Effector memory CD8-positive, alpha-beta T cell (primary cell): ENCODE measurements at places on chromosomes 16 and 17.

- no peak for DNase-seq
Measured at GRCh38 chr17:76553178-76553908, 13.5 kb downstream of the PRCD start.

- no peak for DNase-seq
Measured at GRCh38 chr17:73641826-73642600, 2.2 kb downstream of the SDK2 start.

DNA sequence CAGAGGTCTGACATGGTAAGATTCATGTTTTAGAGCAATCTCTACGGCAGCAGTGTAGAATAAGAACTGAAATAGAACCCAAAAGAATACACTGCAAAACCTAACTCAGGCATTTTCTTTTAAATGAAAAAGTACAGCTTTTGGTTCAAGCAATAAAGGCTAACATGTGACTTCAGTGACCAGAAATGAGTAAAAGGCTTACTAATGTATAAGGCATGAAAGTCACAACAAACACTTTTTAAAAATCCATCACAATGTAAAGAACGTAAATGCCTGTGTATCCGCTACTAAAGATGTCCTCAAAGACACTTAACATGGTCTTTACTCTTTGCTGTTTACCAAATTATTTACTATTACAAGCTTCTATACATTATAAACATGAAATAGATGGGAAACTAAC lies 16.6 kb downstream of the KIAA0753 start:
- no peak for DNase-seq

DNA sequence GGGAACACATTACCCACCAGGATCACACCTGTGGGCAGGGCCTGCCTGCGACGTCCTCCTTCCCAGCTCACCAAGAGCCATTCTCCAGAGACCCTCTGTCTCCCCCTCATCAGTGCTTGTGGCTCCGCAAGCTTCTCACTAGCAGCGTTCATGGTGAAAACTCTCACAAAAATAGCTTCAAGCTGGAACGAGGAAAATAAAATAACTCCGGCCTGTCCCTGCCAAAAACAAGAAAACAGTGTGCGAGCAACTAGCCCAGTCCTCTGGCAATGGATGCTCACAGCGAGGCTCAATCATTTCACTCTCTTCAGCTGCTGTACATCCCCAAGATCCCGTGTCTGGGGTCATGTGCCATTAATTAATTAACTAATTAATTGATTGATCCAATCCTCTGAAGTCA lies 18.0 kb downstream of the SPACA3 start:
- no peak for DNase-seq

DNA sequence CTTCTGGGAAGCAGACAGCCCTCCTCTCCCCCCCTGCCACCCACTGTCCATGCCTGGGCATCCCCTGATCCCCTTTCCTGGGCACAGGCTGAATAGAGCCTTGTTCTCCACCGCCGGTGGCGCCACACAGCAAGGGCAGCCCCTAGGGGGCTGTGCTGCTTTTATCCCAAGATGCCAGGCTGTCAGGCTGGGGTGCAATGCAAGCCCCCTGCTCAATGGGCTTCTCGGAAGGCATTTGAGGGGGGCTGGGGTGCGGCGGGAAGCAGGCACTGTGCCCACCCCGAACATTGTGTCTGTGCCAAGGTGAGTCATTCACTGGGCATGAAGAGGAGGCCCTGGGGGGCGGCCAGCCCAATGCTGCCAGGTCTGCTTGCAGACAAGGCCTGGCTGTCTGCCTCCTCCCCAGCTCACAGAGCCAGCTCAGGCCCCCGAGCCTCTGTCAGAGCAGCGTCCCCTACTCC lies 1.5 kb upstream of the GFAP start:
- DNase-seq = no peak

DNA sequence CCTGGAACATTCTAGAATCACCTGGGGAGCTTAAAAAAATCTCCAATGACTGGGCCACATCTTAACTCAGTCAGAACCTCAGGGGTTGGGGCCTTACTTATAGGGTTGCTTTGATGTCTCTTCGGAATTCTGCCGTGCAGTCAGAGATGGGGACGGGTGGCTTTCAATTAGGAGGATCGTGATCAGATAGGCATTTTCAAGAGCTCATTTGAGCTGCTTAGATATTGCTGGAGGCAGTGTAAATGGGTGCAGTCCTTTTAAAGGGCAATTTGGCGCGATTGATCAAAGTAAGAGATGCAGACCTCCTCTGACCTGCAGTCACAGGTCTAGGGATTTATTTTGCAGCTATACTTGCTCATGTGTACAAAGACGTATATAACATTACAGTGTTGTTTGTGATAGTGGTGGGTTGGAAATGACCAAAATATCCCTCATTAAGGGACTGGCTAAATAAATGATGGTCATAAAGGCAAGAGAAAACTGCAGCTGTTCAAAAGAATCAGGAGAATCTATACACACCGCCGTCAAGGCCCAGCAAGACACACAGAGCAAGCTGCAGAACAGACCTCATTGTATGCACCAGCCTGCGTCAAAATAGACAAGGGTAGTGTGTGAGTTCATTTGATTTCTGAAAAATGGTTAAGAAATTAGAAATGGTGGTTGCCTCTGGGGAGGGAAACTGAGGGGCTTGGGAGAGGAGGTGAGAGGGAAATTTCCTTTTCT lies 6.3 kb upstream of the KCNG4 start:
- no peak for DNase-seq

GRCh38 chr16:2150418-2151187 lies 2.2 kb downstream of the RAB26 start:
- no peak for DNase-seq

- DNase-seq = no peak
Measured at GRCh38 chr16:5444189-5444588, 346.6 kb upstream of the EEF2KMT start.

DNA sequence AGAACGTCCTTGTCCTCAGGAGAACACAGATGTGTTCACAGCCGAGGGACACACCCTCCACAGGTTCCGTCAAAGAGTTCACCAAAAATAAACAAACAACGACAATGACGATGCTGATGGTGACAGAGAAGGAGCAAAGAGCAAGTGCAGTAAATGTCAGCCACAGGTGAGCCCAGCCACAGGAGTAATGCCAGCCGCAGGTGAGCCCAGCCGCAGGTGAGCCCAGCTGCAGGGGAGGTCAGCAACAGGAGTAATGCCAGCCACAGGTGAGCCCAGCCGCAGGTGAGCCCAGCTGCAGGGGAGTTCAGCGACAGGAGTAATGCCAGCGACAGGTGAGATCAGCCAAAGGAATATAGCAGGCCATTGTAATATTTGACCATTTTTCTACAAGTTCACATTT lies 315.2 kb downstream of the FOXL1 start:
- no peak for DNase-seq

DNA sequence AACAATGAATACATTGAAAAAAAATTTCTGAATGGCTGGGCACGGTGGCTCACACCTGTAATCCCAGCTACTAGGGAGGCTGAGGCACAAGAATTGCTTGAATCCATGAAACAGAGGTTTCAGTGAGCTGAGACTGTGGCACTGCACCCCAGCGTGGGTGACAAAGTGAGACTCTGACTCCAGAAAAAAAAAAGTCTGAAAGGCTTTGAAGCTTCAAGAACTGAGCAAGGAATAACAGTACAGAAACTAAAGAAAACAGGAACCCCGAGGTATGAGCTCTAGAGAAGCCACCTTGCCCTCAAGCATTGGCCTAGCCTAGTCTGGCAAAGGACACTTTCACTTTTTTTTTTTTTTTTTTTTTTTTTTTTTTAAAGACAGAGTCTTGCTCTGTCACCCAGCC lies 45.0 kb downstream of the TEX2 start:
- no peak for DNase-seq

- DNase-seq = no peak
Measured at GRCh38 chr17:80058311-80058955, 22.0 kb downstream of the CCDC40 start.

GRCh38 chr16:67394155-67395104 lies 1.1 kb upstream of the TPPP3 start:
- DNase-seq = no peak

- DNase-seq = no peak
Measured at GRCh38 chr16:55534756-55535155, 25.9 kb downstream of the LPCAT2 start.

DNA sequence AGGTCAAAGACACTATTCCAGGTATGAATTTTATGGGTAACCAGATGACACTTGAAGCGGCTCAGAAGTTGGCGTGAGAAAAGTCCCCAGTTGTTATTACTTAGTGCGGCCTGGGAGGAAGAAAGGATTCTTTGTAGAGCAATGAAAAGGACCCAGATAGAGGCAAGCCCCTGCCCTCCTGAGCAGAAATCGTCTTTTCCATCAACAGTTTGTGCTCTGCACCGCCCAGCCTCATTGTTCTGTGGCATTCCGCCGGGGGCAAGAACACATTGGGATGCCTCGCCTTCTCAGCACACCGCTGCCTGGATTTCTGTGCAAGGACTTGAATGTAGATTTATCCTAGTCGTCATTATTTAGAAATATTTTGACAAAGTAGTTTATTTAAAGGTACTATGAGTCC lies 32.7 kb upstream of the CRHR1 start:
- DNase-seq = no peak

DNA sequence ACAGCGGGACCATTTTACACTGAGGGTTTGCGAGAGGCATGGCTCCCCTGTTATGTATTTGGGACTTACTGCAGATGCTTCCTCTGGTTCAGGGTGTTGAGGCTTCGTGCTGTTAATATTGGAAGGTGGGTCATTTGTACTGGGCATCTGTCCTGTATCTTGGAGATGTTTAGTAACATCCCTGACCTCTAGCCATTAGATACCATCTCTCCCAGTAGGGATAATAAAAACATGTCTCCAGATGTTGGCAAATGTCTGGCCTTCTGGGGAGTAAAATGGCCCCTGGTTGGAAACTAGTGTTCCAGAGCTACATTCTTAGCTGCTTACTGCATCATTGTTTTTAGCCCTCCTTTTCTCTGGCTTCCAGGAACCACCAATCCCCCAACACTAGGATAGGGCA lies 388.0 kb downstream of the WWOX start:
- DNase-seq = no peak

- no peak for DNase-seq
Measured at GRCh38 chr16:64730261-64730660, 391.6 kb downstream of the CDH11 start.

- DNase-seq = no peak
Measured at GRCh38 chr17:81427173-81428120, 32.2 kb downstream of the BAHCC1 start.

- DNase-seq = no peak
Measured at GRCh38 chr17:14204084-14204483, 32.6 kb downstream of the CDRT15 start.

- DNase-seq = no peak
Measured at GRCh38 chr16:83851473-83851872, 43.7 kb downstream of the HSBP1 start.

- no peak for DNase-seq
Measured at GRCh38 chr16:23667355-23667659, 11.4 kb upstream of the PLK1 start.

DNA sequence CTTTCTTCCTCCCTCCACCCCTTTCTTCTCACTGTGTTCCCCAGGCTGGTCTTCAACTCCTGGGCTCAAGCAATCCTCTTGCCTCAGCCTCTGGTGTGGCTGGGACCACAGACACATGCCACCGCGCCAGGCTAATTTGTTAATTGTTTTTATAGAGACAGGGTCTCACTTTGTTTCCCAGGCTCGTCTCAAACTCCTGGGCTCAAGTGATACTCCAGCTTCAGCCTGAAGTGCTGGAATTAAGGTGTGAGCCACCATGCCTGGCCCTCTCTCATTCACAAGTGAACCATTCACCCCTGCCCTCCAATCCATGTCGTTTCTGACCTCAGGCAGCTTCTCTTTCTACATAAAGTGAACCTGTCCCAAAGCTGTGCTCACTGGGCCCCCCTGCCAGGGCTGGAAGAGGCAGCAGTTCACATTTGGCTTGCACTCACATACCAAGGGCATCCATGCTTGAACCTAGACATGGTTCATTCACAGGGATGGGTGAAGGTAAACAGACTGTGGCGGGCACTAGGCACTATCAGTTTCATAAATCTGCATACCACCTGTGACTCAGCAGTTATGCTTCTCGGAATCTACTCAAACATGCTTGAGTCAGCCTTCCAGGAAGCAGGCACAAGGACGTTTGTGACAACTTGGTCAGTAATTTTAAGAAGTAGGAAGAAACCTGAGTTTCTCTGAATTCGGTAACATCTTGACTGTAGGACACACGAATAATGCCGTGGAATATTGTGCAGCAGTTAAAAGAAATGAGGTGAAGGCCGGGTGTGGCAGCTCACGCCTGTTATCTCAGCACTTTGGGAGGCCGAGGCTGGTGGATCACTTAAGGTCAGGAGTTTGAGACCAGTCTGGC lies 6.0 kb upstream of the RNF213 start:
- peak; percentile 34 for DNase-seq

DNA sequence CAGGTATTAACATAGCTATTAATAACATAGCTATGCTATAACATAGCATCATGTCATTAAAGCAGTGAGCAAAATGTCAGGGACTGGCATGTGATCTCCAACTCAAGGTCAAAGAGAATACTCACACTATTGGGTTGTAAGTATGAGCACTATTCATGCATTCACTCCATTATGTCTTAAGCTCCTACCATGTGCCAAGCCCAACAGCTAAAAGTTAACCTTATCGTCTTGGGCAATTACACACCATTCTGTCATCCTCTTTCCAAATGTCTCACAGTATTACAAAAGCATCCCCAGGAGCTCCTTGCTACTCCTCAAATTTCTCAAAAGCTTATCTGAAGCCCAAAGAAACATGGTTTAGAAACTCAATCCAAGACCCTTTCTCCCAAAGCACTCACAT lies 22.0 kb upstream of the NOG start:
- no peak for DNase-seq

GRCh38 chr16:79158337-79158736 lies 442.2 kb downstream of the MAF start:
- no peak for DNase-seq

GRCh38 chr17:11330826-11331225 lies 89.8 kb downstream of the SHISA6 start:
- no peak for DNase-seq

GRCh38 chr16:69049146-69049545 lies 56.3 kb upstream of the HAS3 start:
- DNase-seq = no peak

GRCh38 chr16:75279305-75279704 lies 27.9 kb upstream of the BCAR1 start:
- DNase-seq = no peak

DNA sequence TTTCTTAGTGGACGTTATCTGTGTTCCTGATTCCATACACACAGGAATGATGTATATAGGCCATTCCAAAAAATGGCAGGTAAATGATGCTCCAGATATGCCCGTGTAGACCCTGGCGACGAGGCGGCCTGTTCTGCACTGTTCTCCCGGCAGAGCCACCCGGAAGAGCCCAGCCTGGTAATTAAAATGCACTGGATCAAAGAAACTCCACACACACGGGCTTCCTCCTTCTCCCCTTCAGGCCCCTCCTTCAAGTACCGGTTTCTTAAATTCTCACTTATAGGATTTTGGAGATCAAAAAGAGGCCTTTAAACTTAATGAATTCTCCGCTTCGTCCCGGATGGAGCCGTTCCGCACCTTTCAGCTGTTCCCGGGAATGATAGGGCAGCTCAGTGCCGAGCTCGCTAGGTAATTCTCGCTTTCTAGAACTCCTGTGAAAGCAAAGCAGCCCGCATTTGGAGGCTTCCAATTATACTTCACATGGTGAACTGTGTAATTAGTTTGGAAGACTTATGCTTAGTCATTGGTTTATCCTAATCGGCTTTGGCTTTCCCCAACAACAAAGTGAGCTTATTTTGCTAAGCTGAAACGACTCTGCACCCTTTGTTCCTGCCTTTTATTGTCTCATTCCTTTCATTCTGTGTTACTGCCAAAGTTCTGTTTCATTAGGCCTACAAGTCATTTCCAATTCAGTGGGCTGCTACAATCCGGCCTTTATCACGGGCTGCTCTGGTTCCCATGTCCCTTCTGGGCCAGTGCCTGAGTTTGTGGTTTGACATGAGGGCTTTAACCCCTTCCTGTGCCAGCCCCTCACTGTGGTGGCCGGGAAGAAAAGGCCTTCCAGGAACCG lies 150.0 kb downstream of the MSI2 start:
- no peak for DNase-seq
